Vagina (tissue), 2 donors: ENCODE measurements at places on chromosomes 6 and 20. TPM values are rescaled to one million over a fixed set of nuclear protein-coding genes. Genes with fewer than 3 reads are reported as not detected.

Gene DPM1
- 21.1 TPM for total RNA-seq

Gene IFT52
- 28.0 TPM for total RNA-seq

Gene USP49
- 9.1 TPM for total RNA-seq

Gene OXT
- total RNA-seq, result not detected

Gene ABHD16A
- 53.0 TPM for total RNA-seq

Gene C20orf96
- 2.7 TPM for total RNA-seq

Gene MLN
- not detected for total RNA-seq
